ENCODE measurements at places on chromosomes 12 and 14. TPM values are rescaled to one million over a fixed set of nuclear protein-coding genes. Genes with fewer than 3 reads are reported as not detected.

DNA sequence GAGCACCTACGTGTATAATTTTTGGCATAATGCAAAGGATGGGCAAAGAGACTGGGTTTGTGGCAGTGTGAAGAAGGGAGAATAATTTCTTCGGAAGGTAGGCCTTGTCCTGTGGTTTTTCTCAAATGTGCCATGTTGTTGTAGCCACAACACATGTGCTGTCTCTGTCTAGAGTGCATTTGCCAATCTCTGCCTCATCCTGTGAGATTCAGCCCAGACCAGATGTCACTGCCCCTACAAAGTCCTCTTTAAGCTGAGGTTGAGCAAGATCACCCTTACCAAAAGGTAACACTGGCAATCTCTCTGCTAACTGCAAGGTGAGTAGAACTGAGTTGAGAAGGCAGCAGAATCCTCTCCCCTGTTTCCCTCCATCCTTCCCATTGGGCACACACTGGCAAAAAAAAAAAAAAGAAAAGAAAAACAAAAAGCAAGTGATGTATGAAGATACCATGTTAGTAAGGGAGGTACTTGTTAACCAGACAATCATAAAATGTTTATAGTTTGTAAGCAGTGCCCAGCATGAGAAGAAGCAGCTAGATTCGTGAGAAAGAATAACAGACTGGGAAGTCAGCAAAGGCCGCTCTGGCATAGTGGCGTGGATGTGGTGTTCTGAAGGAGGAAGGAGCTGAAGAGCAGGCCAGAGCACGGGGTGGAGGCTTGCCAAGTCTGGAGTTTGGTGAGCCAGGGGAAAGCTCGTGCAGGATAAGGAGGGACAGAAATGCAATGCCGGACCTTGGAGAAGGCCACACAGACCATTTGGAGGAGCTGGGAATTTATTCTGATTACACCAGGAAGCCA lies 18.9 kb downstream of the DYRK2 start:
- no peak for DNase-seq

DNA sequence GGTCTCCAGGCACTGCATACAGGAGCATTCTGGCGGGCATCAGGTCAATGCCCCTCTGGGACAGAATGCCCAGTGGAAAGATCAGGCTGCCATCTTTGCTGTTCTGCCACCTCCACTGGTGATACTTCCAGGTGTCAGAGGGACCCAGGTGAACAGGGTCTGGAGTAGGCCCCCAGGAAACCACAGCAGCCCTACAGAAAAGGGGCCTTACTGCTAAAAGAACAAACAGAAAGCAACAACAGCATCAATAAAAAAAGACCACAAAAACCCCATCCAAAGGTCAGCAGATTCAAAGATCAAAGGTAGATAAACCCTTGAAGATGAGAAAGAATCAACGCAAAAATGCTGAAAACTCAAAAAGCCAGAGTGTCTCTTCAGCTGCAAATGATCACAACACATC lies 15.9 kb downstream of the GLIPR1L1 start:
- DNase-seq: no peak

The OVCH1 gene
- not detected for total RNA-seq

DNA sequence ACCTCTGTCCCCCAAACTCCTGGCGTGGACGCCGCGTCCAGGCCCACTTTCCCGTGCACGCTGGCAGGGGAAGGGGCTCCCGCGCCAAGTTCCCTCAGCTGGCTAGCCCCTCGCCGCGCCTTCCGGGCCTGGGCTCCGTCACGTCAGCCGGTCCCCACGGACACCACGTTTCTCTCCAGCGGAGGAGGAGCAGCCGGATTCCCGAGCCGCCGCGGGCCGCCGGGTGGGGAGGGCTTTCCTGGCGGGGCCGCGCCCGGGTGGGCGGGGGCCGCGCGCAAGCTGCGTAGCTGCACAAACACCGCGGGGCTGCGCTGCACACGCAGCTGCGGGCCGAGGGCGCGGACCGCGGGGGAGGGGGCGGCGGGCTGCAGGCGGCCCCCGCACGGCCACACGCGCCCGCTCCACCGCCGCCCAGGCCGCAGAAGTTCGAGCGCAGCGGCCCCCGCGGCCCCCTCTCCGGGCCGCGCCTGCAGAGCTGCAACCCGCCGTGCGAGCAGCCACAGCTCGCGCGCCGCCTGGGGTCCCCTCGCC lies 45.1 kb upstream of the PNMA1 start:
- DNase-seq: peak; percentile 48

The TPH2 gene
- total RNA-seq: not detected

- no peak for DNase-seq
These were observed 18.4 kb downstream of the FGD6 start for GRCh38 chr12:95198914-95199313.

The FLVCR2 gene
- total RNA-seq: 2.9 TPM
